ENCODE measurements at places on chromosomes 1 and 21.

DNA sequence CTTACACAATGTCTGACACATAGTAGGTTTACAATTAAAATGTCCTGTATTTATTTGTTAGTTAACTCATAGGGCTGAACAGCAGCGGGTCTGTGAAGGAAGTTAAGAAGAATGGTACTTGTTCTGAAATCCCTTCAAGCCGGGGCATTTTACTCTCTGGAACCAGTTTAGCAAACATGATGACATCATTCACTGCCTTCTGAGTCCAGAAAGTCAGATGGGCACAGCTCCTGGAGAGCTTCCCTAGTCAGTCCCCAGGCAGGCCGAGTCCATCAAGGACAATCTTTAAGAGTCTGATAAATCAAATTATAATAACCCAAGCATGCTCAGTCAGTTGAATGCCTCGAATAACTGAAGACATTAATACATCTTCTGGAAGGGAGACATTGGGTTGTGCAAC, 125.4 kb upstream of the DAB1 start:
- no peak for DNase-seq

DNA sequence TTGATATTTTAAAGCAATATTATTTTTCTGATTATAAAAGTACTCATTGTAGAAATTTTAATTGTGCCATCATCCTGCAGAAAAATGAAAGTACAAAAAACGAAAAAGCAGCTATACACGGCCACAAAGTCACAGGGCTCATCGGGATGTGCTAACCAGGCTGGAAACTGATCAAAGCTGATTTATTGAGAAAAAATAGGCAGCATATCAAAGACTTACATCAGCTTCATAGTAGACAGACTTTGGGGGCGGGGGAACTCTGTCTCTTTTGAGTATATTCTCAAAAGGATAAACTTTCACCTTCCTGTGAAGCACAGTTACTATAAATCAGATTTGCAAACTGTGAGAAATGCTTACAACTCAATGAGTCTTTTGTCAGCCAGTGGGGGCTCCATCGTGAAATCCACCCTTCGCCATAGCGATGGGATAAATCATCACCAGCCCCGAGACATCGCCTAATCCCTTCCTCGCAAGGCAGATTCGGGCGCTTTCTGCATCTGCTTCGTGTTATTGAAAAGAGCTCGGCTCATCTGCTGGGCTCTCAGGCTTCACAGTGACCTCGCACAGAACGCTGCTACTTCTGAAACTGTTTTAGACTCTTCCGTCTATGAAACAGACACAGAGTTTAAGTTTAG, 69.2 kb upstream of the ERG start:
- no peak for DNase-seq

DNA sequence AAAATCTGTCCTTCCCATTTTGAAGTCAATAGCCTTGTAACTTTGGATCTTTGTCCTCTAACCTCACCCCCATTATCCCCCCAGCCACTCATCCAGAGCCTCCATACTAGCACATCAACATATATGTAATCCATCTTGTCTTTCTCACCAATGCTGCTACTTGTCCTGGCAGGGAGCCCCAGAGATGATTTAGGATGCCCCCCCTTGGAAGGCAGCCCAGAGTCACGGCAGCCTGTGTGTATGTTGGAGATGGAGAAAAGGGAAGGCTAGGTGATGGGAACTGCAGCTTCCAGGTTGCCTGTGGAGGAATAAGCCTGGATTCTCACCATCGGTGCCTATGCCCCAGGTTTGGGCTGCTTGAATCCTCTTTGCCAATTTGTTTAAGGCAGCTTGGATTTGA, 51.7 kb upstream of the SCMH1 start:
- no peak for DNase-seq

DNA sequence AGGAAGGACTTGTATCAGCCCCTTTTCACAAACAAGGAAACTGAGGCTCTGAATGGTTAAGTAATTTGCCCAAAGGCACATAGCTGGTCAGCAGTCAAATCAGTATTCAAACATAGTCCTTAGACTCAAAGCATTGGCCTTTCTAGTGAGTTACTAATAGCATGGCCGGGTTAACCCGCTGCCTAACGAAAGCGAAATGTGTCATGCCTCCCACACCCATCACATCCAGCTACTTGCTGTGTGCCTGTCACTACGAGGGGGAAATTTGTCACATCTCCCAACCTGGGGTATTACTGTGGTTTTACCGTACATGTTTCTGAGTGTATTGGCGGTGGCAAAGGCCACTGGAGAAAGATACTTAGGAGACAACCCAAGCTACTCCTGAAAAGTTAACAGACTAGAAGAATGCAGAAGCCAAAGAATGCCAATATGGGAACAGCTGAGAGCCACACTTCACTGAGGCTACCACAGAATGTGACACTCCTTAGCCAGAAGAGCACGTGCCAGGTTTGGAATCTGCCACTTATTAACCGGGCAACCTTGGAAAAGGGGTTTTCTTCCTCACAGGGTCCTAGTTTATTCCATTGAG, 363.5 kb downstream of the KCNH1 start:
- no peak for DNase-seq

GRCh38 chr1:167121375-167122120, 27.7 kb downstream of the STYXL2 start:
- no peak for DNase-seq

- DNase-seq = no peak
These were observed 42.5 kb upstream of the CLIC4 start for GRCh38 chr1:24702511-24703293.

DNA sequence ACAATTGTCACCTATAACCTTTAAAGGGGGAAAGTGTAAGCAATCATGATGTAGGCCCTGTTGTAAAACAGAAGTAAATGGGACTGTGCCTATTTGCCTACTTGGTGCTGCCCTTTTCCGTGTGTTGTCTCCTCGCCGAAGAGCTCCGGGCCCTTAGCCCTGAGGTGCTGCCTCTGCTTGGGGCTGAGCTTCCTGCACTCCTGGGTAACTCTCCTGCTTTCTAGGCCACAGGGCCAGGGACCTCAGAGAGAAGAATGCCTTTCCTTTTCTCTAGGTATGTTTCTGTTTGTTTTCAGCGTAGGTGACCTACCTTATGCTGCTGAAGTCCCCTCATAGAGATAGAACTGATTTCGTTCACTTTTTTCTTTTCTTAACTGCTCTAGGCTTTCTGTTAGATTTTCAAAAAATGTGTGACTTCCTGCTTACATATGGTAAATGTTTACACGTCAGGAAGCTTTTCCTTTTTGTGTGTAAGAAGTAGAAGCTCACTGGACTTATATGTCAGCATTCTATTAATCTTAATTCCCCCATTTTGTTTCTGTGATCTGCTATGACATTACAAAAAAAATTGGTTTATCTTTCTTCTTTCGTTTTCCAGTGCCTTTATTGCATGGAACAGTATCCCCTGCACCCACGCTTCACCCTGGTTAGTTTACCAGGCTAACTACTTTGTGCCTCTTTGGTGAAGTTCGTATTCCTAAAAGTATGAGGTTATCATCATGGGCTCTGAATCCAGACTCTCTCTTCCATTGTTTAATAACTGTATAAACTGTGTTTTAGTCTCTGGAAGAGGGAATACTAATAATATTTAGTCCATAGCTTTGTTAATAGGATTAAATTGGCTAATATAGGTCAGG, 61.7 kb downstream of the ITSN1 start:
- no peak for DNase-seq

GRCh38 chr21:46212721-46213484, 15.7 kb downstream of the LSS start:
- no peak for DNase-seq

DNA sequence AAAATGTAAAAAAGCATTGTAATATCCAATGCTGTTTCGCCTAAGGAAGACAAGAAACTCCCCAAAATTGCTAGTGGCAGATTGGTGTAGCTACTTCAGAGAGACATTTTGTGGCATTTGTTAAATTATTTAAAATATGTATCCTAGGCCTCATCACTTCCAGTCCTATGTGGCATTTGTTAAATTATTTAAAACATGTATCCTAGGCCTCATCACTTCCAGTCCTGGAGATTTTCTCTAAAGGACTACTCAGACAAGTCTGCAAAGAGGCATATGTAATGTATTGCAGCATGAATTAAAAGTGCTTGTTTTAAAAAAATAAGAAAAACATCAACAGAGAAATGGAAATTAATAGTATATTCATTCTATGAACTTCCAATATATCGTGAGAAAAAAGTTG, 95.6 kb upstream of the KCTD3 start:
- no peak for DNase-seq

GRCh38 chr1:35706846-35707600, 11.7 kb downstream of the C1orf216 start:
- no peak for DNase-seq

DNA sequence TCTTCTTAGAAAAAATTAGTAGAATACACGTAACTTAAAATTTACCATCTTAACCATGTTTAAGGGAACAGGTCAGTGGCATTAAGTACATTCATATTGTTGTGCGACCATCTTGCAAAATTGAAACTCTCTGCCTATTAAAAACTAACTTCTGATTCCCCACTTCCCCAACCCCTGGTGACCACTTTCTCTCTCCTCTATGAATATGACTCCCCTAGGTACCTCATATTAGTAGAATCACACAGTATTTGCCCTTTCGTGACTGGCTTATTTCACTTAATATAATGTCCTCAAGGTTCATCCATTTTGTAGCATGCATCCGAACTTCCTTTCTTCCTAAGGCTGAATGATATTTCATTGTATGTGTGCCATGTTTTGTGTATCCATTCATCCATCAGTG, 15.1 kb upstream of the TARBP1 start:
- no peak for DNase-seq

DNA sequence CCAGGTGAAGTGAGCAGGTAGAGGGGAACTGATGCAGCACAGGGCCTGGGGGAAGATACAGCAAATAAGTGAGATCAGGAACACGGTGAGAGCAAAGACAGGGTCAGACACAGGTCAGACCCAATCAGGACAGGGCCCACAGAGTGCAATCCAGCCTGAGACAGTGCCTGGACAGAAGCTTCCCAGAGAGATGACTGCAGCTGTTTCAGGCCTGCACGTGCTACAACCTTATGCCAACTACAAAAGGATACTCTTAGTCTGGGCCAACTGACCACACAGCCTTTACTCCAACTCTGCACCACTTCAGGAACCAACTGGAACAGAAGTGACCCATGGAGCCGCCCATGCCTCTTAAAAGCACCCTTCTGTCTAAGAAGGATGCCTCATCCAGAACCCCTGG, 228.0 kb downstream of the TOMM20 start:
- DNase-seq = no peak

DNA sequence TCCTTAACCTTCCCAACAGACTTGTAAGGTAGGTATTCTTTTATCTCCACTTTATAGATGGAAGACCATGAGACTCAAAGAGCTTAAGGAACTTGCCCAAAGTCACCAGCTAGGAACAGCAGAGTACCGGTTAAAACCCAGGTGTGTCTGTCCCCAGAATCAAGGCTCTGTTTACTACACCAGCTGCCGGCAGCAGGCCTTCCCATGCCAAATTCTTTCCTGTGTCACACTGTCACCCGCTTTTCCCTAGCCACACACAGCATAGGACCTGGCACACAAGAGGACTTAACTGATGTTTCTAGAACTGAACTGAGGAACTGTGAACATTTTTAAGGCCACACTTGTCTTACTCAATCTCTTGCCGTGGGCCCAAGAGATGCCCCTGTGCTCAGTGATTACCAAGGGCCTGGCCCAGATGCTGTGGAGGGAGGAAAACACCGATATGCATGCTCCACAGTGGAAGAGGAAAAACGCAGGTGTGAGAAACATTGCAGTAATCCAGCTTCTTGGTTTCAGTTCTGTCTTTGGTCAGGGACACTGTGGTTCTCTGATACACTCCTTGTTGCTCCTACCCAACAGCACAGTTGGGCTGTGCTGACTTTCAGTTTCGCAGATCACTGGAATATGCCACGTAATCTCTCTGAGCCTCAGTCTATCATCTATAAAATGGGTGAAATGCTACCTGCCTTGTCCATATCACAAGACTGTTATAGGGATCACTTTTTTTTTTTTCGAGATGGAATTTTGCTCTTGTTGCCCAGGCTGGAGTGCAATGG, 13.9 kb upstream of the LY9 start:
- DNase-seq = peak; percentile 75

- DNase-seq = no peak
These were observed 44.6 kb upstream of the BCL9 start for GRCh38 chr1:147496571-147497210.

- DNase-seq = peak; percentile 12
These were observed 600.5 kb downstream of the USP25 start for GRCh38 chr21:16330082-16330907.

GRCh38 chr1:149926296-149926695, 1.3 kb downstream of the SF3B4 start:
- DNase-seq = no peak

DNA sequence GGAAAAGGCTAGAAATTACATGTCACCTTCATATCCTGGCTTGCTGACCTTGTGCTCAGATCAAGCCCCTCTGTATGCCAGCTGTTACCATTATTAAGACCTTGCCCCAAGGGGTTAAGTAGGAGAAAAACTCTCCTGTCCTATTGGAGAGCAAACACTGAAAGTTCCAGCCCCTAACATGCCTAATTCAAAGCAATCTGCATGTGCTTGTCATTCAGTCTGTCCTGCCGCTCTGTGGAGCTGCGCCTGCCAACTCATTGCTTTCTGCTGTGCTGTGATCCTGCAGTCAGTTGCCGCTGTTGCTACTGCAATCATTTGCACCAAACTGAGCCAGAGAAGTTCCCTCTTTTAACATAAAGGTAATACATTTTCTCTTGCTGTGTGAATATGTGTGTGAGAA, 113.4 kb downstream of the DISP1 start:
- no peak for DNase-seq

GRCh38 chr1:66723985-66724384, 28.3 kb upstream of the DYNLT5 start:
- no peak for DNase-seq

GRCh38 chr1:5844442-5844841, 147.8 kb downstream of the NPHP4 start:
- DNase-seq = no peak

DNA sequence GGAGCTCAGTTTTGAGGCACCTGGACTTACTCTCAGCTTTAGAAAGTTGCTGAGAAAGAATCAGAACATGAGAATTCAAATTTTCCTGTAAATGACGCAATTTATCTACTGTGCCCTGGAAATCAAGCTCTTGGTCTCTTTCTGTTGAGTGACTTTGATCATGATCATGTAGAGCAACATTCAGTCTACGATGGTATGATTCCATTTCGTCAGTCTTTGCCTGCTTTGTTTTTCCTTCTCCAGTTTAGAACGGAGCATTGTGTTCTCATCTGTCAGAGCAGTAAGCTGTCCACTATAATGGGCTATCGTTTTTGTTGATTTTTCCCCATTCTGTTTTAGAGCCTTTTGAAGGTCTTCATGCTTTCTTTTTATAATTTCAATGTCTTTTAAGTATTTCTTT, 20.7 kb downstream of the SFT2D2 start:
- DNase-seq = no peak

DNA sequence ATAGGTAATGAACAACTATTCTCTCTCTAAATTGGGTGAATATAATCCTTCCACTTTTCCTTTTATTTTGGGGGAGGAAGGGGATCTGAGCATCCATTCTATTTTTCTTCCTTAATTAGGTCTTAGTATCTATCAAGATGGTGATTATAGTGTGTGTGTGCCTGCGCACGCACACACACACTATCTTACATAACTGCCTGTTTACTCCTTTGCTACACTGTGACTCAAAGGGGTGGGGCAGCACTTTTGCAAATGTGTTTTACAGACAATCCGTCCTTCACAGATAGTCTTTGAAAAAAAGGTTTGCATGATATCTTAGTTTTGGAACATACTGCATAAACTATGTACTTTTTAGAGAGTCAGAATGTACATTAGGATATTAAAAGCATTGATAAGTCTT, 191.5 kb downstream of the SDCCAG8 start:
- no peak for DNase-seq
